ENCODE measurements at places on chromosomes 1 and 21.

GRCh38 chr1:212519131-212519530, 86.4 kb downstream of the NENF start:
- no peak for DNase-seq

DNA sequence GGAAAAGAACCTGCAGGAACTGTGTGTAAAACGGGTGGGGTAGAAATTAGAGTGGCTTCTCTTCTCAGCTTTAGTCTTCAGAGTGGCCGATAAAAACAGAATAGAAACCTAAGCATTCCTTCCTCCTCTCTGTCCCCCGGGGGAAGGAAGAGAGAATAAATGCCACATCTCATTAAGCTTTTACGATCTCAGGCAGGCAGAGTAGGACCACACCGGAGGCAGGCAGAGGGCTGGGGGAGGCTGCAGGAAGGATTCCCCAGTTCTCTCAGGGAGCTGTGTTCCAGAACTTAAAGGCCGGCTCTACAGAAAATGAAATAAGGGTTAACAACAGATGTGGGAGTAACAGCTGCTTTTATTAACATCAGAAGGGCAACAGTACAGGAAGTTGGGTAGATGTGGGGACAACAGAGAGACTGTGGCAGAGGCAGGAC, 24.5 kb upstream of the MEF2D start:
- no peak for DNase-seq

GRCh38 chr1:67535474-67535873, 105.3 kb upstream of the SERBP1 start:
- peak; percentile 78 for DNase-seq

DNA sequence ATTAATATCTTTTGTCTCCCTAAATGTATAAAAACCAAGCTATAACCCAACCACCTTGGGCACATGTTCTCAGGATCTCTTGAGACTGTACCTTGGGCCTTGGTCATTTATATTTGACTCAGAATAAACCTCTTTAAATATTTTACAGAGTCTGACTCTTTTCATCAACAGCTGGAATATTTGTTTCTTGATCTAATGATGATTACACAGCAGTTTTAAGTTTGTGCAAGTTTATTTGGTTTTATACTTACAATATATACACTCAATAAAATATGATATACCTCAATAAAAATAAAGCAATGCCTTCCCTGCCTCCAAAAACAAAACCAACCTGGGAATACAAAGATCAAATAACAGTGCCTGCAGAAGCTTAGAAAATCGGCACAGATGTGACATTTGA, 22.0 kb downstream of the LEPR start:
- no peak for DNase-seq

DNA sequence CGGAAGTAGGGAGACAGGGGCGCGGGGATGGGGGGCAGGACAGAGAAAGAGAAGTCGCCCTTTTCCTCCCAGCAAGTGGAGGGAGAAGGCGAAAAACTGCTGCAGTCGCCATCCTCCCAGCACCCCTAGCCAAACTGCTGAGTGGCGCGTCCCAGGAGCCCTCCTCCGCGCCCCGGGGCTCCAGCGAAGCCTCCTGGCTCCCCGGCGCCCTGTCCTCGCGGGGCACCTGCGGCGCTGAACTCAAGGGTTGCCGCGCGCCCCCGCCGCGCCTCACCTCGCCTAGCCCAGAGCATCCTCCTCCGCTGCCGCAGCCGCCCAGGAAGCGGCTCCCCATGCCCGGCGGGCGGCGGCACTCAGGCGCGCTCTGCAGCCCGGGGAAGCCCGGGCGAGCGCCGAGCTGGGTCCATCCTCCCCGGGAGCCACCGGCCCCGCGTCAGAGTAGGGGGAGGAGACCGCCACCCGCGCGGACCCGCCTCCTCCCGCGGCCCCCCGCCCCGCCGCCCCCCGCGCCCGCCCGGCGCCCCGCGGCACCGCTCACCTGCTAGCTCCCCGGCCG, at the start of gene DAB1:
TSS of gene DAB1 (minus strand) at position 405 of the 556 bp plus-strand sequence. CDS start 133,030 bp downstream, outside the sequence.
- DNase-seq, result peak; percentile 63

DNA sequence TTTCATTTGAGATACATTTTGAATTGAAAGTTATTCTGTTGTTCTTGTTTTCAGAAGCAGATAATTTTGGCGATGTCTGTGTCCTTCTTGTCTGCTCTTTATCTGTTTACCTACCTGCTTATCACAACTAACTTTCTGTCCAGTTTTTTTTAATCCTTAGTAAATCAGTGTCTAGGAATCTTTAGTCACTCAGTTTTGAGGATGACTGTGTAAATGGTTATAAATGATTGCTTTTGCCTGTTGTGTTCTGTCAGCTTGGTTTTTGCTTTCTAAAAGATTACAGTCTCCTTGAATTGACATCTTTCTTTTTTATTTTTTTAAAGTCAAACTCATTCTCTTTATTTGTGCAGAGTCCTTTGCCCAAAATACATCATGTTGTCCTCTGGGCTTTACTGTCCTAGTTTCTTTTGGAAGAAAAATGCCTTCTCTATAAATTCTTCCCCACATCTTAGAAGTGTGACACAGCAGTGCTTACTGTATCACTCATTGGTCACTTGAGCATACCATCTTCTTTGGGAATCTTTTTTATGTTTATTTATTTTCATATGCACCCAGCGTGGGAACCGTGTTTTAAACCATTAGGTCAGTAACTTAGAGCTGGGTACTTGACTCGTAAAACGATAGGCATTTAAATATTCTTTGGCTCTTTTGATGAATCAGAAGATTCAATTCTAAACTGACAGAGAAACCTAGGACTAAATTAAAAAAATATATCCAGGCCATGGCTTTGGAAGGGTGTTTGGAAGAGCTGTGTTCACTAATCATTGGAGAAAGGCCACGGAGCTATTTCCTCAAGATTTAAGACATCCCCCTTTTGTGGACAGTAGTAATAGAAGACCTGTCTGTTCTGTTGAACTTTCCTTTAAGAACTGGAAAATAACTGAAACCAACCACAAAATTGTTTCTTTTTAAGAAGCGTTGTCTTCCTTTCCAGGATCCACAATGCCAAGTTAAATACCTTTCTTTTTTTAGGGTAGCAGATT, 20.9 kb downstream of the LAMC1 start:
- peak; percentile 38 for DNase-seq

DNA sequence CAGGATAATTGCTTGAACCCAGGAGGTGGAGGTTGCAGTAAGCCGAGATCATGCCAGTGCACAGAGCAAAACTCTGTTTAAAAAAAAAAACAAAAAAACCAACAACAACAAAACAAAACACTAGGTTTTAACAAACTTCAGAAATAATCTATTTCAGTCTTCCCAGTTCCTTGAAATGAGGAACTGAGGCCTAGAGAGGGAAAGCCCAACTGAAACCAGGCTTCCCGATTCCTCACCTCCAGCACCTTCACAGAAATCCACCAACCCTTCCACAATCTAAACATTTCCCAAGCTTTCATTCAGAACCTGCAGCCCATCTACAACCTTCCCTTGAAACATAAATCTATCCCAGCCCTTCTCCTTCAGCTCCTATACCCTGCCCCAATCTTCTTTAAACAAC, 612 bp upstream of the CD52 start:
- no peak for DNase-seq

DNA sequence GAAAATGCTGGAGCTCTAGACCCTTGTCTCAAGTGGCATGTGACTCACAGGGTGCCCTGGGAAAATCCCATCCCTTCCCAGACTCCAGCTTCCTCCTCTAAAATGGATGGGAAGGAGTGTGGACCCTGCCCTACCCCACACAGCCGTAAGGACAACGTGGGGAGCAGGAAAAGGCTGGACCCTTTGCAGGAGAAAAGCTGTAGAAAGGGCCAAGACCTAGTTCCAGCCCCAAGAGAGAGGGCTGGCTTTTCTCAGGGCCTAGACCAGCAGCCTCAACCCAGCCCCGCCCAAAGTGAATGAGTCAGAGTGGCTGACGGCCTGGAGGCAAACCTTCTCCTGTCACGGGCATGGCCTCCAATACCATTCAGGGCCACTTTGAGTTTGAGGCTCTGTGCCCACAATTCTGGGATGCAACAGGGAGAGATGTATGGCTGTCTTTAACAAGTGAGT, 1.1 kb downstream of the LAMB3 start:
- peak; percentile 80 for DNase-seq

- no peak for DNase-seq
Measured at GRCh38 chr1:94413311-94413710, 4.9 kb upstream of the ABCD3 start.

GRCh38 chr21:15058854-15059263, 5.9 kb downstream of the NRIP1 start:
- DNase-seq, result peak; percentile 47

- no peak for DNase-seq
Measured at GRCh38 chr1:100456880-100457279, 81.1 kb upstream of the GPR88 start.

Measured in AG08396 (cell line).